ENCODE measurements at places on chromosomes 12 and 14. TPM values are rescaled to one million over a fixed set of nuclear protein-coding genes. Genes with fewer than 3 reads are reported as not detected.

- no peak overlapping the region for H3K4me3 ChIP-seq
- no peaks in the 10 kb centered on the region for H3K27me3 ChIP-seq
- H3K27ac ChIP-seq = no peak overlapping the region
- H3K36me3 ChIP-seq = peaks cover 3% of the 10 kb centered on the region
Measured at GRCh38 chr12:25058658-25059058, 109.8 kb upstream of the BCAT1 start.

DNA sequence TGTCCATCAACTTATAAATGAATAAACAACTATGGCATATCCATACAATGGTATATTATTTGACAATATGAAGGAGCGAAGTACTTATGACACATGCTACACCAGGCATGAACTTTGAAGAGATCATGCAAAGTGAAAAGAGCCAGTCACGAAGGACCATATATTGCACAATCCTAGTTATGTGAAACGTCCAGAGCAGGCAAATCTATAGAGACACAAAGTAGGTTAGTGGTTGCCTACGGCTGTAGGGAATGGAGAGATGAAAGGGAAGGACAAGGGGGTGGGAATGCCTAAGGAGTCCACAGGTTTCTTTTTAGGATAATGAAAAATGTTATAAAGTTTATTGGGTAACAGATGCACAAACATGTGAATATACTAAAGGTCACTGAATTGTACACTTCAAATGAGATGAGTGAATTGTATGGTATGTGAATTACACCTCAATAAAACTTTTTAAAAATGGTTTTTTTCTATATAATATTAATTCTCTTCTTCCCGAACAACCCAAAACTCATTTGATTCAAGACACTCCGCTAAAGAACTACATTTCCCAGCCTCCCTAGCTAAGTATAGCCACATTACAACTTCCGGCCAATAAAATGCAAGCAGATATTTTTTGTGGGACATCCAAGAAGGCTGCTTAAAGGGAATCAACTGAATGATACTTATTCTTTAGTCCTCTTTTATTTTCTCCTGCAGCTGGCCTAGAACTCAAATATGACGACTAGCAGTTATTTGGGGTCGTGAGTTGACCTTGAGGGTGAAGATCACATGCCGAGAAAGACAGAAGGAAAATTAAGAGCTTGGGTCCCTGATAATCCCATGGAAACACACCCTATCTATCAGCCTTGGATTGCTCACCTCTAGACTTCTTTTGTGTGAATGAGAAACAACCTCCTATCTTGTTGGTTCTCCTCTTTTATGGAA lies 187.2 kb downstream of the TTC8 start:
- no peaks in the 10 kb centered on the region for H3K4me1 ChIP-seq
- no peaks in the 10 kb centered on the region for H3K36me3 ChIP-seq
- no peaks in the 10 kb centered on the region for H3K27me3 ChIP-seq
- no peak overlapping the region for H3K27ac ChIP-seq

GRCh38 chr14:59199205-59199604 lies 10.7 kb downstream of the DAAM1 start:
- no peak overlapping the region for H3K27ac ChIP-seq
- H3K27me3 ChIP-seq = no peaks in the 10 kb centered on the region
- DNase-seq = no peak
- H3K4me1 ChIP-seq = no peaks in the 10 kb centered on the region

DNA sequence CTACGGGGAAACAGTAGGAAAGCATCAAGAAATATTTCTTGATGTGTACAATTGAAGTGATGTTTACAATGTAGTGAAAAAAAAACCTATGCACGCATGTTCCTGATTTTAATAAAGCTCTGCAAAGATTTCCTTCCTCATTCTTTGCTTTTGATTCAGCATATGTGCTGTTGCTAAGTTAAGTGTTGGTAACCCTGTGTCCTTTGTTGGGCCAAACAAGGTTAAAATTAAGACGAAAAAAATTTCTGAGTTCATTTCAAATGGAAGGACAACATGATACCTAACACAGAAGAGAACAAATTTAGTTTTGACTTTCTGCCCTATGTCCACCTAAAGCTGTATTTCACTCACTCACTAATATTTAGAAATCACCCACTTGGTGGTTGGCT lies 62.8 kb downstream of the PPP2R5C start:
- peak overlapping the region; percentile 87 for H3K4me3 ChIP-seq
- H3K27ac ChIP-seq = peak overlapping the region; percentile 96
- DNase-seq = peak; percentile 42
- H3K27me3 ChIP-seq = no peaks in the 10 kb centered on the region

DNA sequence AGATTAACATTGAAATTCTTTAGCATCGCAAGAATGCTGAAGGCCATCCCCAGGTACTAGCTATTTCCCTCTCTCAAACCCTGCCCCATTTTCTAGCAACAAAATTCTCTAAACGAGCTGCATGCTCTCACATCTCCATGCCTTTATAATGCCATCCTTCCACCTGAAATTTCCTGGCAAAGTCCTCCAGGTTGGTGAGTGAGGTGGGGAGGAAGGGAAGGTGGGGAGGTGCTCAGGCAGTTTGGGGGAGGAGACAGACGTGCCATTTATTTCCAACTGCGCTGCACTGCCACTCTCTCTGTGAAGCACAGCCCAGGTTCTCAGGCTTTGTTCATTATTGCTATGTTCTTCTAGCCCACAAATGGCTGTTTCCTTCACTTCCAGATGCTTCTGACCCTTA lies 208.4 kb downstream of the PAWR start:
- DNase-seq = no peak
- no peak overlapping the region for H3K27ac ChIP-seq
- no peak overlapping the region for H3K4me3 ChIP-seq
- H3K36me3 ChIP-seq = no peaks in the 10 kb centered on the region
- no peaks in the 10 kb centered on the region for H3K4me1 ChIP-seq
- H3K27me3 ChIP-seq = no peaks in the 10 kb centered on the region

GRCh38 chr14:102189874-102190273 lies 50.2 kb downstream of the WDR20 start:
- H3K36me3 ChIP-seq = no peaks in the 10 kb centered on the region
- no peak overlapping the region for H3K4me3 ChIP-seq
- peaks cover 14% of the 10 kb centered on the region for H3K4me1 ChIP-seq
- H3K27ac ChIP-seq = no peak overlapping the region

DNA sequence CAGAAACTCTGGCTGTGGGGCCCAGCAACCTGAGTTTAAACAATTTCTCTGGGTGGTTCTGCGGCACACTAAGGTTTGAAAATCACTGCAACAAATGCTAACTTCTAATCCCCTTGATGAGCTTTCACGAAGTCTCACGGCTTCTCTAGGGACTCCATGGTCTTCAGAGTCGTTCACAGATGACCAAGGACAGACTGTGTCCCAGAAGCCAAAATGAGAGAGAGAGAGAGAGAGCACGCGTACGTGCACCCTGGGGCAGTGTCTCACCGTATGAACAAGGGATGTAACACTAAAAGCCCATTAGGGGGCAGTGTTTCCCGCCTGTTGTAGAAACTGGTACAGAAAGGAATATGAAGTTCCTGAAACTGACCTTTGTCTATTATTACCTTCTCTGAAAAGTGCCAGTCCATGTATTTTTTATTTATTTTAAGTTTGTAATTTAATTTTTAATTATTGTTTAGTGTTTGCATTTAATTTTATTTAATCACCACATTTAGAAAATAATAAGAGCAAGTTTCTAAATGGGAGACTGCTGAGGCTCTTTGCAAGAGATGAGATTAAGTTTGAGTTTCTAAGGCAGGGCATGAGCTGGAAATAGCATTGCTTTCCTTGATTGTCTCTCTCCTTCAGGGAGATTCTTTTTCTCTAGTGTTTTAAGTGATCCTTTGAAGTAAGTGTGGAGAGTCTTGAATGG lies 3.4 kb downstream of the APOLD1 start:
- H3K4me3 ChIP-seq = no peak overlapping the region
- H3K4me1 ChIP-seq = peaks cover 23% of the 10 kb centered on the region
- H3K36me3 ChIP-seq = no peaks in the 10 kb centered on the region
- peak; percentile 60 for DNase-seq
- no peaks in the 10 kb centered on the region for H3K27me3 ChIP-seq

GRCh38 chr14:68934066-68934465 lies 45.0 kb downstream of the ACTN1 start:
- no peak overlapping the region for H3K27ac ChIP-seq
- no peak for DNase-seq
- H3K4me3 ChIP-seq = no peak overlapping the region
- no peaks in the 10 kb centered on the region for H3K36me3 ChIP-seq

The TROAP gene
- total RNA-seq = 35.0 TPM

The ASIC1 gene
- 6.4 TPM for total RNA-seq

The PMCH gene
- total RNA-seq = 2.1 TPM

The ACOT4 gene
- 4.0 TPM for total RNA-seq

Measured in CD8-positive, alpha-beta memory T cell (primary cell).